ENCODE measurements at places on chromosomes 12 and 14. TPM values are rescaled to one million over a fixed set of nuclear protein-coding genes. Genes with fewer than 3 reads are reported as not detected.

GRCh38 chr12:108879615-108880254 lies at the start of gene DAO:
Gene DAO, plus strand, starts transcription at chr12:108880092. Its CDS starts 4,915 bp downstream, at chr12:108885007.
- H3K4me3 ChIP-seq: no peak within 1 kb of the TSS
- peaks cover 18% of the 10 kb centered on the region for H3K4me1 ChIP-seq
- DNase-seq: no peak
- no peaks in the 10 kb centered on the region for H3K36me3 ChIP-seq
- no peaks in the 10 kb centered on the region for H3K27me3 ChIP-seq

DNA sequence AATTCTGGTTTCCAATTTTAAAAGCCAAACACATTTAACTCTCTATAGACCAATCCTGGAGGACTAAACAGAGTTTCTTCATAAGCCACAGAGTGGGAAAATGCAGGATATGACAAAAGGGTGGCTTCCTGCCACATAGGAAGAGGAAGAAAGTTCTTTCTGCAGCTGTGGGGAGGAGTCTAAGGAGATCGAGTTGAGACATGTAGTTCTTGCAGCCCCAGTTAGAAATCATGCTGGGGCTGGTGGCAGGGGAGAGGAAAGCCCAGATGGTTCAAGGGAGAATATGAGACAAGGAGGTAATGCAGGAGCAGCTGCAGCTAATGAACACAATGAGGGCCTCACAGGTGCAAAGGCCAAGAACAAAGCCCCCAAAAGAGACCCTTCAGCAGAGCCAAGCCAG lies 85.0 kb upstream of the ARID2 start:
- peaks cover 6% of the 10 kb centered on the region for H3K27me3 ChIP-seq
- H3K36me3 ChIP-seq: no peaks in the 10 kb centered on the region
- H3K27ac ChIP-seq: peak overlapping the region; percentile 18
- no peak overlapping the region for H3K4me3 ChIP-seq

- no peak overlapping the region for H3K4me3 ChIP-seq
- no peaks in the 10 kb centered on the region for H3K36me3 ChIP-seq
- H3K27ac ChIP-seq: no peak overlapping the region
- peaks cover 20% of the 10 kb centered on the region for H3K27me3 ChIP-seq
Observed at GRCh38 chr14:93548102-93548843, 117.5 kb downstream of the UNC79 start.

- H3K27me3 ChIP-seq: no peaks in the 10 kb centered on the region
- no peak for DNase-seq
- peaks cover 47% of the 10 kb centered on the region for H3K36me3 ChIP-seq
- no peaks in the 10 kb centered on the region for H3K4me1 ChIP-seq
Observed at GRCh38 chr12:125017801-125018200, 24.4 kb downstream of the BRI3BP start.

GRCh38 chr12:100593490-100593889 lies 20.0 kb downstream of the GAS2L3 start:
- H3K36me3 ChIP-seq: no peaks in the 10 kb centered on the region
- peaks cover 3% of the 10 kb centered on the region for H3K27me3 ChIP-seq
- no peak for DNase-seq
- H3K27ac ChIP-seq: no peak overlapping the region
- no peaks in the 10 kb centered on the region for H3K4me1 ChIP-seq

GRCh38 chr12:111359231-111359913 lies 9.5 kb downstream of the PHETA1 start:
- H3K4me3 ChIP-seq: no peak overlapping the region
- DNase-seq: peak; percentile 54
- peaks cover 13% of the 10 kb centered on the region for H3K27me3 ChIP-seq
- H3K27ac ChIP-seq: no peak overlapping the region
- H3K4me1 ChIP-seq: peaks cover 15% of the 10 kb centered on the region

DNA sequence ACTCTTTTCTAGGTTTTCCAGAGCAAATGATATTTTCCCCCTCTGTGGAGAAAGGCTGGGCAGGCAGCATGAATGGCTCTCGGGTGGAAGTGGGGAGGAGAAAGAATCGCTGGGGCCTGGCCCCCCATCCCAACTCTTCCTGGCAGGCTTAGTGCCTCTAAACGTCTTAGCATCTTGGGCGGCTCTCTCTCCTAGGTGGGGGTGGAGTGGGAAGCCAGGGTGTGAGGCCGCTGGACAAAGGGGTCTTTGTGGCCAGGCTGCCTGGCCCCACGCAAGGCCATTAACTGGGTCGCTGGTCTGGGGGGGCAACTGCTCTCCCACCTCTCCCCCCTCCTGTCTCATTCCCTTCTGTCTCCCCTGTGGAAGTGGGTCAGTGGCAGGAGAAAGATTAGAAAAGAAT lies 4.7 kb downstream of the LRP1-AS start:
- DNase-seq: no peak
- H3K36me3 ChIP-seq: no peaks in the 10 kb centered on the region
- no peak overlapping the region for H3K27ac ChIP-seq

DNA sequence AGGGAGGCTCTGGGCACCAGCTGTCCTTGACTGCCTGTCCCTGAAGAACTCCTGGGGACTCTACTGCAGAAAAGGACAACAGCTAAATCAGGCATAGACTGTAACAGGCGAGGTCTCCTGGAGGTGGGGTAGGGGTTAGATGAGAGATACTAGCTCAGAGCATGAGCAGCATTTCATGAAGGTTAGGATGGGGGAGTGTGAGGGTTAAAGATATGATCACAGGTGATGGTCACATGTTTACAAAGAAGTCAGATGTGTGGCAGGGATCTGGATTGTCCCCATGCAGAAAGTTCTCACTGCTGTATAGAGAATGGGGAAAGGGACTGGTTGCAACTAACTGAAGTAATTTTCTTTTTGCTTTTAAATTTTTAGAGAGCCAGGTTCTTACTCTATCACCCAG lies 26.5 kb downstream of the TMEM229B start:
- H3K36me3 ChIP-seq: no peaks in the 10 kb centered on the region
- no peak overlapping the region for H3K27ac ChIP-seq
- peaks cover 8% of the 10 kb centered on the region for H3K4me1 ChIP-seq
- no peak for DNase-seq
- peaks cover 6% of the 10 kb centered on the region for H3K27me3 ChIP-seq

ACSS3 gene
- total RNA-seq: not detected
